ENCODE measurements at places on chromosomes 6 and 20.

- no peak for DNase-seq
Observed at GRCh38 chr20:17862171-17862570, 106.4 kb downstream of the SNX5 start.

GRCh38 chr6:111069382-111070104 lies 17.8 kb upstream of the SLC16A10 start:
- no peak for DNase-seq

DNA sequence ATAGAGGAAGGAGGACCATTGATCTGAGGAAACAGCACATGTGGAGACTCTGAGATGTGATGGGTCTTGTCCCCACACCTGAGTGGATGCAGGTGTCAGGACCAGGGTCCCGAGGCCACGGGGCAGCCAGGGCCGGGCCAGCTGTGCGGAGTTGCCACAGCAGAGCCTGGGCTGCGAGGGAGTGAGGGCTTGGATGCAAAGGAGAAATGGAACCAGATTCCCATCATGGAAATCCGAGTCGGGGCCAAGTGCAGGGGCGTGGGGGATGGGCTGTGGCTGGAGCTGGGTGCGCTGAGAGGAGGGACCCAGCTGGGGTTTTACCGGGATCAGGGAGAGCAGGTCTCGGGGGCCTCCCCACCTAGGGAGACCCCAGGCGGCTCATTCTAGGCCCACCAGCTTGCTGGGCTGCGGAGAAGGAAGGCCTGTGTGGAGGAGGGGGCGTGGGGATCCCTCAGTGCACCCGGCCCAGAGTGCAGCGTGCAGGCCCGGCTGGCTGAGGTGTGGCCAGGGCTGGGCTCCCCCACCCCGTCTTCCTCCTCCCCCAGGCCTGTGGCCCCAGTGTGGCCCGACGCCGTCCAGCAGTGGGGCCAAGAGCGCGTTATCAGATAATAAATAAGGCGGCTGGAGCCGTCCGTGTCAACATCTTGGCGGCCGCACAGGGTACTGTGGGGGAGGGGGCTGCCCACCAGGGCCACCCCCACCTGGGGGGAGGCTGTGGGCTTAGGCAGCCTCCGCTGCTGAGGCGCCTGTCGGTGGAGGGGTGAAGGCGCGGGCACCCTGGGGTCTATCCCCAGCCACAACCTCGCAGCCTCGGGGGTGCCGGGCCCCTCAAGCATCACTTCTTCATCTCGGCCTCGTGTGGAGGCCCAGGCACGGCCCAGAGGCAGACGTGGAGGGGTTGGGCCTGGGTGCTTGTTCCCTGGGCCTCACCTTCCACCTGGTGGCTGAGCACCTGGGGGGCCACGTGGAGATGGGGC lies 17.2 kb downstream of the GATA5 start:
- no peak for DNase-seq

DNA sequence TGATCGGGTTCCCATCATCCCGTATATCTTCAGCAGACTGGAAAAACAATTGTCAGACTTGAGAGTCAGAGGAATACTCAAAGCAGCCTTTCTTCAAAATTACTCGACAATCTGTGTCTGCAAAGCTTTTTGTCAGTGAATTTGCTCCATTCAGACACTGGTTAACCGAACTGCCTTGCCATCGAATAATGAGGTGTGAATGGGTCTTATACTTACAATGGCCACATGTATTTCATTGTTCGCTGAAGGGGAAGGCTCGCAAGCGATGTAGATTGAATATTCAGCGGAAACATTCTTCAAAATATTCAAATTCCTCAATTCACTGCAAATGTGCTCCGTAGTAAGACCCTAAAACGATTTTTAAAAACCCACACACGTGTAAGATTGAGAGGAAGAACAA lies 32.9 kb downstream of the JAG1 start:
- no peak for DNase-seq

DNA sequence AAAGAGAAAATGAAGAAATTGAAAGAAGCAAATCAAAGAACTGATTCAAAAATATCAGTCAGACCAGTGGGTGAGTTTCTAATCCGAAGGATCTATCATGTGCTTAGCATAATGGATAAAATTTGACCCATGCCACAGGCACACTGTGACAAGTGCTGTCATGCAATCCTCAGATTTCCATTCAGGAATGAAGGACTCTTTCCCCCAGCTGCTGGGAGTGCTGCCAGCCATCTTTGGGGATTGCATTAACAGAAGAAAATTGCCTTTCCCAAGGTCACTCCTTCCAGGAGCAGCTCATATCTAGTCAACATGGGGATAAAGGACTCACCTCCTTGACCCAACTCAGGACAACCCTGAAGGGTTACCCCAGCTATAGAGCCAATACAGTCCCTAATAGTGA lies 316.7 kb upstream of the TBX18 start:
- no peak for DNase-seq

- DNase-seq, result no peak
Observed at GRCh38 chr20:17969884-17970409, 1.1 kb downstream of the MGME1 start.

- DNase-seq, result no peak
Observed at GRCh38 chr6:10138917-10139316, 276.0 kb downstream of the TFAP2A start.

DNA sequence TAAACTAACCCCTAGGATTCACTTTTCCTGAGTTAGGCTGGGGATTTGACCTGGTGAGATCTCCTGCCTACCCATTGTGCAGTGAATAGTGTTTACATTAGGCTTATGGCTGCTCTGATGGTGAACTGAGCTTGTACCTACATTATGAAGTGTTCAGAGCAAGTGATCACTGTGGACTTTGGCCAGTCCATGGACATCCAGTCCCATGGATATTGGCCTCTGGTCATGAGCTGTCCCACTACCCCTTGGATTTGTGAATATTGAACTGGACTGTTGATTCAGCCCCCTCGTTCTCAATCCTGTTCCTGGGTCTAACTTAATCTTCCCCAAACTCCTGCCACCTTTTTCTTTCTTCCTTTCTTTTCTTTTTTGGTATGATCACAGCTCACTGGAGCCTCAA lies 13.8 kb downstream of the ASIP start:
- no peak for DNase-seq

- DNase-seq, result no peak
Observed at GRCh38 chr20:25394996-25395395, 4.4 kb upstream of the ABHD12 start.

- DNase-seq, result no peak
Observed at GRCh38 chr20:64139199-64140060, 24.8 kb upstream of the MYT1 start.

DNA sequence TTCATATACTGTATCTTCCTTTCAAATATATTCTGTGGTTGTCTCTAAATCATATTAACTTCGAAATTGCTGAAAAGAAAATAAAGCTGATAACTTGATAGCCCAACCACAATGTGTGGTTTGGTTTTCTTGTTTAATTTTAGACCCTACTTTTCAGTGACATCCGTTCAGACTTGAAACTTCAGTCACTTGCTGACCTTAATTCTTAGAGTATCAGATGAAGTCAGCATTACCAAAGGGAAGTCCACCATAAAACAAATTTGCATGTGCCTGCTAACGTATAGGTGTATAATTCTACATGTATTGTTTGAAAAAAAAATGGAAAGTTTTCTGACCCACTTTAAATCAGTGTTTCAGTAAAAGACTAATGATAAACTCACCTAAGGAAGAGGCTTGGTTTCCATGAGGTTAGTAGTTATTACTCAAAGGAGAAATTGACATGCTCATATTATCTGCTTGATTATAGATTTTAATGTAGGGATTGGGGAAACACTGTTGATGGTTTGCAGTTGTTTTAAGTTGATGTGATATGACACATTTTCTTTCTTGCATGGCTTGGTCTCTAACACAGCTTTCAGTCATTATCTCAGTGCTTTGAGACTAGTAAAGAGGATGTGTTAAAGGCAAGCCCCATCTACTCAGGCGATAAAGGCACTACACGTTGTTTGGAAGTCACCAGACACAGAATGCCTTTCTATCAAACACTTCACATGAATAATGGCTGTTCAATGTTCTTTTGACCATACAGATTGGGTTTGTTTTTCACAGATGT lies 5.2 kb upstream of the IL17A start:
- DNase-seq, result no peak

GRCh38 chr6:7085911-7086310 lies 21.9 kb upstream of the RREB1 start:
- DNase-seq, result no peak

- DNase-seq, result no peak
Observed at GRCh38 chr6:132443206-132443605, 41.9 kb upstream of the MOXD1 start.

DNA sequence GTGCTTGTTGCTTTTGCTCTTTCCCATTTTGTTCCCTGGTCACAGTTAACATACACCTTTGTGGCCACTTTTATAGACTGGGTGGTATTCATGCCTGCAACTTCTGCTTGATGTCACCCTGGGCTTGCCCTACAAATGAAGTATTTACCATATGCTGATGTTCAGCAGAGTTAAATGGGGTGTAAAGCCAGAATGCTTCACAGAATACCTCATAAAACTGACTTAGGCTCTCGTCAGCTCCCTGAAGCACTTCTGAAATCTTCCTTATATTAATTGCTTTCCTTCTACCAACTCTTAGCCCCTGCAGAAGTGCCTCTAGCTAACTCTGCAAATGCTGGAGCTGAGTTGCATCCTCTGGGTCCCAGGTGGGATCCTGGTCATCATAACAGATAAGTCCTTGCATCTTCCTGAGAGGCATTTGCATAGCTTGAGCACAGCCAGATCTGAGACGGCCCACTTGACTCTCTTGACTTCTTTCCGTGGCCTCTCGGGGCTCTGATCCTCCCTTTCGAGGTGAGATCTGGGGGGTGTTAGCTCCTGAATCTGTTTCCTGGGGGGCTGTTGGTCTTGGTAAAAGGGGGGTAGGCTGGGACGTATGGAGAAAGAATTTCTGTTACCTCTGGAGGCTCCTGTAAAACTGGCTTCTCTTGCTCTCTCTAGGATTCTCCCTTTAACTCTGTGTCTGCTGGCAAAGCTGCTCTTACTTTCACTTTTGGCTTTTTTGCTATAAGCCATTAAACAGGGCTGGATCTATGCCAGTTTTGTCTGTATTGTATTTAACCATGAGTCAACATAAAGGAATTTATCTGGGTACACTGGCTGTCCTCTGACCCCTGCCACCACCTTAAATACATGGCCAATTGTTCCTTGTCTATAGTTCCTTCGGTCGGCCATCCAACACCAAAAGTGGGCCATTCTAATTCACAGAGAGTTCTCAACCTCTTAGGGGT lies 223.0 kb upstream of the SYNCRIP start:
- peak; percentile 4 for DNase-seq

DNA sequence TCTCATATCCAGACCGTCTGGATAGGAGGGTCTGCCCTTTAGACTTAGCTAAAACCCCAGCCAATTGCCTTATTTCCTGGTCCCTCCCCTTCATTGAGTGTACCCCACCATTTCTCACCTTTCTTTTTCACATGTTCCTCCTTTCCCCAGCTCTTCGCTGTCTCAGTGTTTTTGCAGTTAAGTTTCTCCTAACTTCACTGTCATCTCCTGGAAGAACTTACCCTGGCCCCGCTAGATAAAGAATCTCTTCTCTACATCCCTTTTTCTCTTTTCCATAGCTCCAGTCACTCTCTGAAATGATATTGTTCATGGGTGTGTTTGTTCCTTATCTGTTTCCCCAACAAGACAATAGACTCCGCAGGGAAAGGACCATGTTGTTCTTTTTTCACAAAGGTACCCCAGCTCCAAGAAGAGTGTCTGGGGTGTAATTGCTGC lies 208.8 kb downstream of the TSHZ2 start:
- DNase-seq, result no peak

DNA sequence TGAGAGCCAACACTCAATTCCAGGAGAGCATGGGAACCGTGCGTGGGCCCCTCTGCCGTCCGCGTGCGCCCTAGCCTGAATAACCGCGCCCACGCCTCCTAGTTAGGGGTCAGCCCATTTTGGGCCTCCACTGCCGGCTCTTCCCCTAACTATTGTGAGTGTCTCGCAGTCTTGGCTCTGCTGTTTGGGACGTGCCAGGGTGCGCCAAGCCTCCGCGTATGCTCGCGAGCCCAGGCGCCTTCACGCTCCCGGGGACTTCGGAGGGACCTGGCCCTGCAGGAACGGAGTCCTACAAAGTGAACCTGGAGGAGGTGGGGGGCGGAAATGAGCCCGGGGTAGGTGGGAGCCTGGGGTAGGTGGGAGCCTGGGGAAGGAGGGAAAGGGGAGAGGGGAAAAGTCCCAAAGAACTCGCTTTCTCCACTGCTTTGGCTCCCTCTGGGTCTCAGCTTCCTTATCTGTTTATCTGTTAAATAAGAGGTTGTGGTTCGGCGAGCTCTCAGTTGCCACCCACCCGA lies 873 bp upstream of the GCM2 start:
- DNase-seq, result no peak

DNA sequence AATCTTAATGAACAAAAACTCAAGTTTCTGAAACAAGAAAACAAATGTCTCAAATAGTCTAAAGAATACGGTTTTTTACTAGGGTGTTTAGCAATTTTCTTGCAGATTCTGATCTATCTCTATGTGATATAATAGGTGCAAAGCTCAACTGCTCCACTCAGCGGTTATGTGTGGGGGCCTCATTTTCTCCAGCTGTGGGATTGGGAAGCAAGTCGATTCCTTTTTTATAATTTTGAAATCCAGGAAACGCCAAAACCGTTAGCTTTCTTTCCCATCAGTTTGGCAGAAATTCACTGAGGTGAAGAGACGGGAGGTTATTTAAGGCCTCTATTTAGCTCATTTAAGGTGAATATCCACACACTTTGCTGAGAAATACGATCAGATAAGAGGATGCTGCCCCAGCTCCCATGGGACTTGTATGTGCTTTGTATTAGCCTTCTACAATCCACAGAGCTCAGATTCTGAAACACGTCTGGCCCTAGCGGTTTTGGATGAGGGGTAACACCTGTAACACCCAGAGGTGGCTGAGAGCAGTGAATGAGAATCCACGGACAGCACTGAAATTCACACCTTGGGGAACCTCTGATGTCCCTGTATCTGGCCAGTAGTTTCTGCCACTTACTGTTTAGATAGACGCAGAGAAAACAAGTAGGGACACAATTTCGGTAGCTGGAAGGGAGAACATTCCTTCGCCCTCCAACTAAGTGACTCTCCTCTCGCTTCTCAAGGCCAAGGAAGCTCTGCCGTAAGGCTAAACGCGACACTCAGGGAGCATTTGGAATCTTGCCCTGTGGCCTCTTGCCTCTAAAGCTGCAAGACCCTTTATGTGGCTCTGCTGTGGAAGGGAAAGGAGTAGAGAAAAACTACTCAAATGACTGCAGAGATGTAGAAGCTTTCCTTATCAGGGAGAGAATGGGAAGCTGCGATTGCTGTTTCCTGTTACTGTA lies 6.5 kb upstream of the BCAS4 start:
- no peak for DNase-seq

GRCh38 chr20:36576081-36576445 lies 2.7 kb downstream of the TGIF2 start:
- DNase-seq, result no peak

GRCh38 chr20:52433326-52434040 lies 241.9 kb upstream of the ZFP64 start:
- DNase-seq, result no peak
